ENCODE measurements at places on chromosomes 5 and 9.

DNA sequence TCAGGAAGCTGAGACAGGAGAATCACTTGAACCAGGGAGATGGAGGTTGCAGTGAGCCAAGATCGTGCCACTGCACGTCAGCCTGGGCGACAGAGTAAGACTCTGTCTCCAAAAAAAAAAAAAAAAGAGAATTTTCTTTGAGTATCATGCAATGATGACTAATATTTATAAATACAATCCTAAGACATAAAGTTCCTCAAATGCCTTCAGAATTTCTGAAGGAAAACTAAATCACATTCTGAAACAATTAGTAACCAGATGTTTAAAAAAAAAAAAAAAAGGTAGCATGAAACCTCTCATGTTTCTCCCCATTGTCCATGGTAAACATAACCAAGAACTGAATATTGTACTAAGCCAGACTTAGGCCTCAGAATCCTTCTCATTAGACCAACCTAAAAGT is 23.1 kb downstream of the MLLT3 start:
- DNase-seq, result peak; percentile 56

DNA sequence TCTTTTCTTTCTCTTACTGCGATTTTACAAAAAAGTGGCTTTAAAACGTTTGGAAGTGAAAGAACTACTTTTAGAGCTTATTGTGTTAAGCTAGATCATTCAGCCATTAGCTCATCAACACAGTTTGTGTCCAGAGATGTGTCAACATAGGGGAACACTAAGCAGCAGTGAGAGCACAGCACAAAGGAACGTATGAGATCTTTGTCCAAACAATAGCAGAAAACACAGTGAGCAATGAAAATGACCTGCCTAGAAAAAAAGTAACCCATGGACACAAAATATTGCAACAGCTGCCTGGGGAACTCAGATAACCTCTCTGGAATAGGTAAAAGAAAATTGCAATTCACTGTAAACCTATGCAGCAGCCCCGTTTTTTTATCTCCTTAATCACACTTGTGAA is 372.5 kb downstream of the ARHGEF28 start:
- no peak for DNase-seq

- no peak for DNase-seq
Observed at GRCh38 chr5:179287631-179288030, 57.6 kb downstream of the ADAMTS2 start.

GRCh38 chr5:87151547-87151946 is 116.1 kb upstream of the RASA1 start:
- peak; percentile 64 for DNase-seq

- no peak for DNase-seq
Observed at GRCh38 chr9:134340475-134341160, 14.4 kb downstream of the RXRA start.

GRCh38 chr5:90810211-90810610 is 251.6 kb downstream of the ADGRV1 start:
- no peak for DNase-seq

DNA sequence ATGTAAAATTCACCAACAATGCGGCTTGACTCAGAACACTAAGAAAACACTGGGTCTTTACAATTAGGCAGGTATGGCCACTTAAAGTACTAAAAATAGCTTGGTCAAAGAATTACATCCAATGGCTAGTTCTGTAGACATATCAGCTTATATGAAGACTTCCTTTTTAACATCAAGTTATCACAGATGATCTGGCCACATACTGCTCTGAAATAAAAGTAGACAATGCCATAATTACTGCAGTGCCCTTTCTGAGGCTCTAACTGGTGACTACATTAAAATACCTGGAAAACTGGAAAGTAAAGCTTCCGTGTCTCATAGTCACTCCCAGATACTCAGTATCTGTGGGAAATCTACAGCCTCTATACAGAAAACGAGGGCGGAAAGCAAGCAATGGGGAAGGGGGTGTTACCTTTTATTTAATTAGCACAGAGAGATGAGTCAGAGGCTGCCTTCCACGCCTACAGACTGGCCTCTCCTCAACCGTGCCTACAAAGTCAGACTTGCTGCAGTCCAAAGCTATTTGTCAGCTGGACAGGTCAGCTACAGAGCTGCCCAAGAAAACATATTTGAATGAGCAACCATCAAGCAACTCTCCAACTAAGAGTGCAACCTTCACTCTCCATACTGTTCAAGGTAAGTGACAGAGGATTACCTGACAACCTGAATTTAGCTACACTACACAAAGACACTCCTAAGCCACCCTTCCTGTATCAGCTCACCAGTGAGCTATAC is 8.7 kb downstream of the SERINC5 start:
- DNase-seq, result peak; percentile 85

DNA sequence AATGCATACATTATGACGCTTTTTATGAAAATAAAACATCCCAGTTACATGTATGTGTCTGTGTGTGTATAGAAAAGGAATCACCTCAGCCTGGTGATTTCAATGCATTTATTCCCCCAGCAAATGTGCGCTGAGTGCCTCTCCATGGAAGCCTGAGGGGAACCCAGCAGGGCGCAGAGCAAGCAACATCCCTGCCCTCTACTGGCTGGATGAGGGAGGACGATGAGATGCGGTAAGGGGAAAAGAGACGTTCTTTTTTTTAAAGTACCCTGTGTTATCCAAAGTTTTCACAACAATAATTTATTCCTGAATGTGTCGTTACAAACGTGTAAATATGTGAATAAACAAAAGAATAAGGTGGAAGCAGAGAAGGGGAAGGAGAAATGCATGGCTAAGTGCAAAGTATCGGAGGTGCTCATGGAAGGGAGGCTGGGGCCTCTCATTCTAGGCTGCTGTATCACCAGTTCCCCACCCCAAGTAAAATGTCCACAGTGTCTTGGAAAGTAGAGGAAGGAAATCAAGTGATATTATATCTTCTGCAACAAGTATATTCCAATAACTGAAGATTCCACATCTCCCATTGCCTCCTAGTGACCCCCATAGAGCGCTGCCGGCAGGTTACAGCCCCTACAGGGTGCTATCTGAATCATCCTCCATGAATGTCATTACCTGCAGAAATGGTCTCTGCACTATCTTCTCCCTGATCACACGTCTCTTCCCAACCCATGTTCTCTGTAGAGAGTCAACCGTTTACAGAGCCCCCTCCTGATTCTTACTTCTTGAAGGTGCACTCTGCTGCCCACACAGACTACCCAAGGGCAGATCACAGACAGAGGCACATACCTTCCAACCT is 13.0 kb upstream of the ABLIM3 start:
- DNase-seq, result peak; percentile 78

GRCh38 chr9:30913331-30913730 is 1471.1 kb upstream of the ACO1 start:
- no peak for DNase-seq

DNA sequence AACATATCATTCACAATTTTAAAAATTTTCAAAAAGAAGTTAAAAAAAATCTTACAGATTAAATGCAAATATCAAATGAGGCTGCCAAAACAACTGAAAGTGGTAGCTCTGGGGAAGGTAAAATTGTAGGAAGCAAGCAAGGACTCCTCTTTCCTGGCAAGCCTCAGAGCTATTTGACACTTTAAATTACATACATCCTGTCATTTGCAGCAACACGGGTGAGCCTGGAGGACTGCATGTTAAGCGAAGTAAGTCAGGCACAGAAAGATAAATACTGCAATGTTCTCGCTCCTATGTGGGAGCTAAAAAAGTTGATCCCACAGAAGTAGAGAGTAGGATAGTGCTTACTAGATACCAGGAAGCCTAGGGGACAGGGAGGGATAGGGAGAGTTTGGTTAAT is 58.0 kb downstream of the LPAR1 start:
- DNase-seq, result no peak

DNA sequence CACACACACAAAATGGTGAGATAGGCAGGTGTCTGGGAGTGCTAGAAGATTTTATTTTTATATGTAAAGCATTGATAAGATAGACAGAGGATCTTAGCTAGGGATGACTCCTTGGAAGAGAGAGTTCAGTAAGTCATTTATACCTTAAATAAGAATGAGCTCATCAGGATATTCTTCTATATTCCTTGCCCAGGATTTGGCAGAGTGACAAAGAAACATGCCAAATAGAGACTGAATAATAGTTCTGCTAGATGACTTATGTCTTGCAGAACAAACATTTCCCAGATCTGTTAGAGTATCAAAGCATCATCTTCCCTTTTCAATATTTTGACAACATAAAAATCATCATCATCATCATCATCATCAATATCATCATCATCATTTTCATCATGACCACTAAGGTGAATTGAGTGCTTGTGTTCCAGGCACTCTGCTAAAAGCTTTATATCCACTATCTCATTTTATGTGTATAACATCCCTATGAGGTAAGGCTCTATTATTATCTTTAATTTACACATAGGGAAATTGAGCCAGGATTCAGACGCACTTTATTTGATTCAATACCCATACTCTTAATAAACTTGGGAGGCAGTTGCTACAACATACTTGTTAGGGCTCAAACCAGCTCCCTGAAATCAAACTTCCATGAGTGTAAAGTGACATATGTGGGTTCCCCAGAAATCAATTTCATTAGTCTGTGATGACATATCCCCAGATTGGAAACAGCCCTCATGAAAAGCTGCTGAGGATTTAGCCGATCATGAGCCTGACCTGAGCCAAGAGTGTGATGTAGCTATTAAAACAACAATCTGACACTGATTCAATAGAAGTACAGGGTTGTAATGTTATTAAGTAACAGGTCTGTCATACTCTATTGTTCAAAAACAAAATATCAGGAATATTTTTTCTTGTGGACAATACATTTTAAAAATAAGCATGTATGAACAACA is 176.3 kb upstream of the SEMA6A start:
- DNase-seq, result no peak

DNA sequence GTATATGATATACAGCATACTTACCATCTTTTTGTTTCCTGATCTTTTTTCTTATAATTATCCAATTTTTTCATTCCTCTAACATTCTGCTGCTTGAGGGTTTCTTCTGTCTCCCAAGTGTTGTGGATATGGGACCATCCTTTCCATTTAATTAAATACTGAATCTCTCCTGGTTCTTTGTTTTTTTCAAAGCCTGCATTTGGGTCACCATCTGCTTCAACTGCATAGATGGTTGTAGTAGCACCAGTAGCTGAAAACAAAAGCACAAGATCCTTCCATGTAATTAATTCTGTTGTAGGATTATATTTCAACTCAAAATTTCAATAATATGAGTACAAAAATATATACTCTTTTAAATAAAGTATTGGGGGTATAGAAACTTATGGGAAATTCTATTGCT is 29.4 kb downstream of the CHD1 start:
- DNase-seq, result no peak

DNA sequence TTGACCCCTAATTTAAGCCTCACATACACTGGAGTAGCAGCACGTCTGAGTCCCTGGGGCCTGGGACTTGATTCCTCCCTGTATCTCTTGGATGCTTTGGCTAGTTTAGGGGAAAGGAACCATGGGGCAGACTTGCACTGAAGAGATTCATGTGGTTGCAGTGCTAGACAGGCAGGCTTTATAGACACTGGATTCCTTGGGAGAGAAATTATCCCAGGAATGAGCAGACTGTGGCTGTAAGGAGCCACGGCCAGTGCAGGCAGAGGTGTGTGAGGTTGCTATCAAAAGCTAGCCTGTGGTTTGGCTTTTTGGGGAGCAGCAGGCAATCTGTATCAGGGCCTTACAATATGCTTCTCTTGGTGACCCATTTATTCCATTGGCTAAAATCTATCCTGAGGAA is 20.5 kb upstream of the PITX1 start:
- no peak for DNase-seq

DNA sequence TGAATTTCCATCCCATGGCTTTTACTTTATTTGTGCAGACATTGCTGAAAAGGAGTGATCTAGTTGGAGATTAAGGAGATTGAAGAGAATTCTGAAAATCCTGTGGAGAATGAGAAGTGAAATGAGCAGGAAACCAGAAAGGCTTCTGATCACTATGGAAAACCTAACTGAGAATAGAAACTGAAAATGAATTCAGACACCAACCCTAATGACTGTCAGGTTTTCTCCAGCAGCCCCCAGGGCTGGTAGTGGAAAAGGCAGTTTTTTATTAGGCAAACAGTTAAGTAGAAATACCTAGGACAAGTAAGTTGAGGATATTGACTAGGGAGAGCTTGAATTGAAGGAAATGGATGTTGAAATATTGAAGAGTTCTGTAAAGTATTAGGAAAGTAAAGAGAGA is 14.7 kb upstream of the ARRDC3 start:
- DNase-seq, result no peak

- DNase-seq, result no peak
Observed at GRCh38 chr5:146574713-146575112, 58.7 kb upstream of the GPR151 start.

DNA sequence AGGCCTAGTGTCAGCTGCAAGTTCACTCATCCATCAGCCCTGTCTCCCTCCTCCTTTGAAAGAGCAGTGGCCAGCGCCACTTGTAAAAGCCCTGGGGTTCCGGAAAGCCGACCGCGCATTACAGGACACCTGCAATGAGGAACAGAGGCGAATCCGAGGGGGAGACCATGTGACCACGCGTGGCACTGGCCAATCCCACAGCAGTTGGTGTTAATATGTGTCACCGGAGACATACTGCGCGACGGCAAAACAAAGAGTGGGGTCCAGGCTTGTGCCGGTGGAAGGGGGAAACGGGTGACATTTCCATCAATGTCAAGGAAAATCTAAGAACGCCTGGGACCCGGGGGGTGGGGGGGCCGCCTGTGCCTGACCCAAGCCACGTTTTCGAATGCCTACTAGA is 480.8 kb downstream of the SPATA31A7 start:
- DNase-seq, result no peak

GRCh38 chr5:57445006-57445704 is 37.5 kb downstream of the ACTBL2 start:
- no peak for DNase-seq

GRCh38 chr5:75142566-75143136 is 90.3 kb upstream of the GCNT4 start:
- no peak for DNase-seq

- peak; percentile 70 for DNase-seq
Observed at GRCh38 chr5:152142840-152143469, 218.3 kb upstream of the GLRA1 start.

GRCh38 chr5:420632-421286 is 22.2 kb upstream of the EXOC3 start:
- DNase-seq, result no peak

GRCh38 chr5:125160787-125161502 is 414.5 kb upstream of the ZNF608 start:
- DNase-seq, result no peak

DNA sequence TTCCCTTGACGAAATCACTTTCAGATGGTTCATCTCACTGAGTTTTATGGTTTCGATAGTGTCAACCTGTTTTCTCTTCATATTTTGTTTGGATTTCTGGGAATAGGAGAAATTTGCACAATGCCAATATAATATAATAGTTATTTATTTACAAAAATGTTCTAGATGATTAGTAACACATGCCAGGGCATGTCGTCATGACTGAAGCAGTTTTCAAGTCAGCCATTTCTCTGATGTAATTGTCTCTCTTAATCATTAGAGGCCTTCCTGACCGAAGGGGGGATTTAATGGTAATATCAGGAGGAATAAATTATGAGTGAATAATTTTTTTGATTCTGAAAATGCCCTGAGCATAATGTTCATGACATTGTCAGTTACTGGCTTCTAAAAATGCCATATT is 246.5 kb upstream of the ATP10B start:
- no peak for DNase-seq

All from AG08395 (cell line).